ENCODE measurements at places on chromosomes 2 and 18. TPM values are rescaled to one million over a fixed set of nuclear protein-coding genes. Genes with fewer than 3 reads are reported as not detected.

DNA sequence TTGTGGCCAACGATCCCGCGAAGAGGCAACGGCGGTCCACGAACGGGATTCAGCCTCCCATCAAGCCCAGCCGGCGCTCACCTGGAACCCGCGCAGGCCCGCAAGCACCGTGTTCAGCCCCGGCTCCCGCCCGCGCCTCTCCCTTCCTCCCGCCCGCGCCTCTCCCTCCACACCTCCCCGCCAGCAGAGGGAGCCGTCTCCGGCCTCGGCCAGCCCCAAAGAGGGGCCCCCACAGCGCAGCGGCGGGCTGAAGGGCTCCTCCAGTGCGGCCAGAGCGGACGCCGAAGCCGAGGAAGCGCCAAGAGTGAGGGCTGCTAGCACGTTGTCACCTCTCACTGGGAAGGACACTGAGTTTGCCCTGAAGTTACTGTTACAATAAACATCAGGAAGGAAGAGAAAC lies 55.3 kb upstream of the LAPTM4A start:
- H3K27ac ChIP-seq, result no peak overlapping the region
- no peaks in the 10 kb centered on the region for H3K4me1 ChIP-seq
- no peak for DNase-seq
- H3K4me3 ChIP-seq, result no peak overlapping the region
- H3K36me3 ChIP-seq, result no peaks in the 10 kb centered on the region

FAP gene
- 269 TPM for total RNA-seq

DUSP28 gene
- 1.5 TPM for total RNA-seq

DNA sequence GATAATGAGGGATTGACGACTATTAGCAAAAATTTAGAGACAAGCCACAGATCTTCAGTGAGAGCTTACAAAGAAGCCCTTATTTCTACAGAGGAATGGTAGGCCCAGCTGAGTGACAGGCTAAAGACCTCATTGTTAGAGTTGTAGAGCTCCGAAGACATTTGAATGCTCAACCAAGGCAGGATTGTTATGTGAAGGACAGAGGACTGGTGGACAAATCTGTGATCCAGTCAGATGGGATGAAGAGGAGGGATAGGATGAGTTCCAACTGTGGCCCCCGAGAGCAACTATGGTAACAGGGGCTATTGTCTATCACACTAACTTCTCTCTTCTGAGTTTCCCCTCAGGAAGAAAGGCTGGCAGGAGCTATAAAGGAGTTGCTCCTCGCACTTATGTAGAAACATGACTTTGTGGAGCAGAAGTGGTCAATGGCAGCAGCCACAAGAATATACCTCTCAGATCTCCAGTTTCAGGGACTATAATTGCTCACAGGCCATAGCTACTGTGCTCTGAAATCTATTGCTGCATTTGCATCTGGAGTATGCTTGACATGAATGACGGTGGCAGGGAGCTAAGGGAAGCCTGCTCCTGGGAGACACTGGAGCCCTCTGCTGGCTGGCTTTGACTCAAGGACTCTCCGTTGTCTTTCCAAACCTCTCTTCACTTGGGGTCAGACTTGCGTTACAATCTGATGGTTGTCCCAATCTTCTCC lies 50.3 kb upstream of the GREB1L start:
- H3K36me3 ChIP-seq, result no peaks in the 10 kb centered on the region
- H3K4me3 ChIP-seq, result no peak overlapping the region
- no peaks in the 10 kb centered on the region for H3K4me1 ChIP-seq
- DNase-seq, result peak; percentile 85
- 0 out of 2 replicates have a peak, but pooled peaks cover 5% of the 10 kb centered on the region for H3K27me3 ChIP-seq
- no peak overlapping the region for H3K27ac ChIP-seq

DNA sequence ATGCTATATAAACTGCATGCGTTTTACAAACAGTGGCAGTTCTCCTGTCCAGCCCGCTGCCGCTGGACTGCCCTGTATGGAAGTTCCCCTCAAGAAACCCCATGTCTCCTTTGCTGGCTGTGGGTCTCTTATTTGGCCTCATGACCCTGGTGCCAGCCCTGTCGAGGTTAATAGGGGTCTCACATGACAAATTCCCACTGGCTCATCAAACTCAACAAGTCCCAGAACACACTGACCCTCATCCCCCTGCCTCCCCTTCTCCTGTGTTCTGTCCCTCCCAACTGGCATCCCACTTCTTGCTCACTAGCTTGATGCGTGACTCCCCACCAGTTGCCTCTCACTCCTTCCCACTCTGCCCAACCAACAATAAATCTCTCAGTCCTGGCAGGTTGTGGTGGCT lies 137.6 kb upstream of the HS6ST1 start:
- no peak overlapping the region for H3K4me3 ChIP-seq
- H3K4me1 ChIP-seq, result no peaks in the 10 kb centered on the region
- no peak for DNase-seq
- H3K27me3 ChIP-seq, result peaks cover 3% of the 10 kb centered on the region

NAPG gene
- 33.6 TPM for total RNA-seq

DNA sequence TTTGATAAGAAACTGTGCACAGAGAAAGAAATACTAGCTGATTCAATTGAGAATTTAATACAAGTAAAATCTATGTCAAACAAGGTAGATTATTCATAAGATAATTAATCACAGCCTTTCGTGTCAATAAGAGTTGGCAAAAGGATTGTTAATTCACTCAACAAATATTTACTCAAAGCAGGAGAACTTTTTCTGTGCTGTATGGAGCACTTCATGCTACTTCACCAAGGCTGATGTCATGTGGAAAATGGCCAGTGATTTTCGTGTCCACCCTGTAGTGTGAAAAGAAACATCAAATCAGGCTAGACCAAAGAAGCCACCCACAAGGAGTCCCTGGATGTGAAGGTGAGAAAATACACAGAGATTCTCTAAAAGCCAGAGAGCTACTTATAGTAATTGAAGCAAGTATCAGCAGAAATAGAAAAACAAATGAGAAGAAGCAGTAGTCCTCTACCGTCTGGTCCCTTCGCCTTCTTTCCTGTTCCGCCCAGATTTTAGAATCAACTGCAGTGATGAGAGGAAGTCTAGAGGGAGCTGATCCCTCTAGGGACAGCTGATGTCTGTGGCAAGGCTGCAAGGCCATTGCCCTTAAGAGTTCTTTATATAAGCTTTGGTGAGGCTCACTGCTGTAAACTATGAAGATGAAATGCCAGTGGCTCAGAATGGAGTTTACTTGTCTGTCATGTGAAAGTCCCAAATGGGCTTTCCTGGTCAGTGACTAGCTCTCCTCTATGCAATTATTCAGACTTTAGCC lies 201.3 kb upstream of the APCDD1 start:
- H3K36me3 ChIP-seq, result no peaks in the 10 kb centered on the region
- no peak overlapping the region for H3K27ac ChIP-seq
- no peaks in the 10 kb centered on the region for H3K4me1 ChIP-seq
- H3K27me3 ChIP-seq, result no peaks in the 10 kb centered on the region

ZC3H6 gene
- 3.3 TPM for total RNA-seq

GRCh38 chr2:26573241-26573925 lies 67.8 kb downstream of the CIB4 start:
- no peak overlapping the region for H3K27ac ChIP-seq
- H3K4me3 ChIP-seq, result no peak overlapping the region
- peaks cover 46% of the 10 kb centered on the region for H3K27me3 ChIP-seq
- no peaks in the 10 kb centered on the region for H3K36me3 ChIP-seq
- no peaks in the 10 kb centered on the region for H3K4me1 ChIP-seq
- DNase-seq, result no peak

GRCh38 chr2:43074052-43074451 lies 152.4 kb downstream of the ZFP36L2 start:
- peaks cover 58% of the 10 kb centered on the region for H3K4me1 ChIP-seq
- DNase-seq, result no peak
- H3K36me3 ChIP-seq, result no peaks in the 10 kb centered on the region
- peak overlapping the region; percentile 98 for H3K27ac ChIP-seq
- H3K4me3 ChIP-seq, result no peak overlapping the region
- H3K27me3 ChIP-seq, result no peaks in the 10 kb centered on the region

DNA sequence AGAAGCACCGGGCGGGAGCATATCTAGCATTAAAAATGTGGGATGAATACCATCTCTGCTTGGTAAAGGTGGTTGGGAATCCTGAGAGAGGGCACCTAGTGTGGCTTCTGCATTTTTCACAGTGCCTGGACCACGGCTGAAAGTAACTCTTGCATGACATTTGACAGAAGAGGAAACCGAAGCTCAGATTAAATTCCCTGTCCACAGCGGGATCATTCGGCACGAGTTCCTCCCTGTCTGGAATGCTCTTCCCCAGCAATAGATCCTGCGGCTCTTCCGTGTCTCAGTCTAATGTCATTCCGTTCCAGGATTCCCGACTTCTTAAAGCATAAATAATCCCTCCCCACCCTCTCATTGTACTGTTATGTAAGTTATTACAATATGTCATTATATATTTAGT lies 905 bp upstream of the RPS7 start:
- H3K36me3 ChIP-seq, result peaks cover 30% of the 10 kb centered on the region
- H3K4me3 ChIP-seq, result no peak overlapping the region
- H3K4me1 ChIP-seq, result peaks cover 34% of the 10 kb centered on the region
- H3K27ac ChIP-seq, result no peak overlapping the region
- no peaks in the 10 kb centered on the region for H3K27me3 ChIP-seq

AQP12B gene
- not detected for total RNA-seq

GRCh38 chr2:19653509-19653908 lies 248.3 kb downstream of the TTC32 start:
- H3K27me3 ChIP-seq, result no peaks in the 10 kb centered on the region
- H3K4me3 ChIP-seq, result no peak overlapping the region
- H3K4me1 ChIP-seq, result peaks cover 19% of the 10 kb centered on the region
- H3K27ac ChIP-seq, result no peak overlapping the region

GRCh38 chr18:34809451-34810072 lies 99.5 kb downstream of the DTNA start:
- no peak overlapping the region for H3K27ac ChIP-seq
- H3K4me3 ChIP-seq, result no peak overlapping the region
- H3K27me3 ChIP-seq, result no peaks in the 10 kb centered on the region
- no peaks in the 10 kb centered on the region for H3K36me3 ChIP-seq

AQP12A gene
- total RNA-seq, result not detected

NMUR1 gene
- total RNA-seq, result not detected

MDH1 gene
- 121 TPM for total RNA-seq

FBXO48 gene
- 0.38 TPM for total RNA-seq

DNA sequence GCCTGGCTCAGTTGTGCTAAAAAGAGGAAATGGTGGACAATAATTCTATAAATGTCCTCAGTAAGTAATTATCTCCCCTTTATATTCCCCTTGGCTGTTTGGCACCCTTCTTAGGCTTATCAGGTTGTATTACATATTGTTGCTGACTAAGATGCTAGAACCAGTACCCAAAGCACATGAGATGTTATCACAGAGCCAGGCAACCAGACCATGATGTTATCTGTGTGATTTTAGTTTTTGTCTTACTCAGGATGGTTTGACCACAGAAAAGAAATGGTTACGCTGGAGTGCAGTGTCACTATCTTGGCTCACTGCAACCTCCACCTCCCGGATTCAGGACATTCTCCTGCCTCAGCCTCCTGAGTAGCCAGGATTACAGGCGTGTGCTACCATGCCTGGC lies 15.2 kb downstream of the R3HDM1 start:
- H3K36me3 ChIP-seq, result no peaks in the 10 kb centered on the region
- no peak overlapping the region for H3K27ac ChIP-seq
- no peak for DNase-seq
- no peak overlapping the region for H3K4me3 ChIP-seq

DNA sequence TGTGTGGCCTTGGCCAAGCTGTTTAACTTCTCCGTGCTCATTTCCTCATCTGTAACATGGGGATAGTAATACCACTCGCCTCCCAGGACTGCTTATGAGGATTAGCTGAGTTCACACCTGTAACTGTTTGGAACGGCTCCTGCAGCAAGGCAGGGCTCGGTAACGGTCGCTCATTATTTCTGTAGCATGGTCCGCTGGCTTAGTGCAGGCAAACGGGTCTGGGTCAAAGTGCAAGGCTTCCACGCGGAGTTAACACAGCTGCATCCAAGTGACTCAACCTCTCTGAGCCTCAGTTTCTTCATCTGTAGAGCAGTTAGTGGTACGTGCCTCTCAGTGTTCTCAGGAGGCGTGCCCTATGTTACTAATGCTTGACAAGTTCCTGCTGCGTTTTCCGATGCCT lies 94.3 kb upstream of the YWHAQ start:
- H3K27me3 ChIP-seq, result no peaks in the 10 kb centered on the region
- DNase-seq, result no peak
- no peaks in the 10 kb centered on the region for H3K36me3 ChIP-seq
- H3K27ac ChIP-seq, result no peak overlapping the region

DNA sequence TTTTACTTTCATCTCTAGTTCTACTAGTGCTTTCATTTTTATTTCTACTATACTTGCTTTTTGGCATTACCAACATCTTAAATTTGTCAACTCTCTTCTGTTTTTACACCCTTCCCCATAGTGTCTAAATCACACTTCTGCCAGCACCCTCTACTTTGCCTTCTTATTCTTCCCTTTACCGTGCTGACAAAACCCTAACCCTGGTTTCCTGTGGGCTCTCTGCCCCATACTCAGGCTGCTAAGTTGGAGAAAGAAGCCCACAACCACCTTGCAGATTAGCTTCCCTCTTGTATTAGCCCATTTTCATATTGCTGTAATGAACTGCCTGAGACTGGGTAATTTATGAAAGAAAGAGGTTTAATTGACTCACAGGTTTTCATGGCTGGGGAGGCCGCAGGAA lies 24.8 kb downstream of the GIGYF2 start:
- H3K27ac ChIP-seq, result no peak overlapping the region
- H3K4me1 ChIP-seq, result no peaks in the 10 kb centered on the region
- no peak for DNase-seq
- H3K4me3 ChIP-seq, result no peak overlapping the region

DNA sequence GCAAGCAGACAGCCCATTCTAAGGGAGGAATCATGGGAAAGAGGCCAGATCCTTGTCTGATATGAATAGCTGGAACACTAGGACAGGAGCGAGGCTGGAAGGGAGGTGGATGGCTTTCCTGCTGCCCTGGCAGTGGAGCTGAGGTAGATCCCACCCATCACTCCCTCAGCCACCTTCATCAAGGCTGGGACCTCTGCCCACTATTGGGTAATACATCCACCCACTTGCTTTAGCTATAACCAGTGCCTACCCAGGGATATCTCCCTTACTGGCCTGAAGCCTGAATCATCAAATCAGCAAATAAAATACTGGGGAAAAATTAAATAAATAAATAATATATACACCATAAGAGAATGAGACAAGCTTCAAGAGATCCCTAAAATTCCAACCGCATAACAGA lies 183.2 kb upstream of the KYNU start:
- no peaks in the 10 kb centered on the region for H3K4me1 ChIP-seq
- H3K27me3 ChIP-seq, result no peaks in the 10 kb centered on the region
- no peaks in the 10 kb centered on the region for H3K36me3 ChIP-seq
- H3K4me3 ChIP-seq, result no peak overlapping the region

GRCh38 chr2:10686176-10686730 lies 3.5 kb downstream of the NOL10 start:
- H3K27ac ChIP-seq, result no peak overlapping the region
- no peaks in the 10 kb centered on the region for H3K27me3 ChIP-seq
- peaks cover 7% of the 10 kb centered on the region for H3K36me3 ChIP-seq
- no peak for DNase-seq
- H3K4me1 ChIP-seq, result peaks cover 14% of the 10 kb centered on the region

DNA sequence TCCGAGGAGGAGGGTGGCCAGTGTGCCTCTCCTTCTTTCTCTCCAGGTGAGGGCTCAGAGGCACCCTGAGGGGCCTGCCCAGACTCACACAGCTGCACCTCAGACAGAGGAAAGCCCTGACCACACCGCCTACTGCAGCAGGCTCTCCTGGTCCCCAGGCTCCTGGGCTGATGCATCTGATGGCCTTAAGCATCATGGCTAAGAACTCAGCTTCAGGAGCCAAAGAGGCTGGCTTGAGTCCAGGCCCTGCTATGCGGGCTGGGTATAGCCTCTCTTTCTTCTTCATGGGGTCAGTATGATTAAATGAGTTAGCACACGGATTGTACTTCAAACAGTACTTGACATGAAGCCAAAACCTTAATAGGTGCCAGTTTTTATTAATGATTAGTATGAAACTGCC lies 89.6 kb downstream of the TGFA start:
- H3K4me3 ChIP-seq, result no peak overlapping the region
- H3K4me1 ChIP-seq, result no peaks in the 10 kb centered on the region
- DNase-seq, result no peak
- H3K36me3 ChIP-seq, result no peaks in the 10 kb centered on the region
- no peak overlapping the region for H3K27ac ChIP-seq
- no peaks in the 10 kb centered on the region for H3K27me3 ChIP-seq

All from GM23248 (cell line).